ENCODE measurements at places on chromosomes 1 and 21.
A peak's percentile ranks its signal among the peaks of the same experiment; 100 is the strongest.

- no peak for DNase-seq
These were observed 20.4 kb downstream of the USP33 start for GRCh38 chr1:77739235-77739634.

GRCh38 chr1:206058927-206059292, 5.9 kb downstream of the RHEX start:
- DNase-seq = no peak

DNA sequence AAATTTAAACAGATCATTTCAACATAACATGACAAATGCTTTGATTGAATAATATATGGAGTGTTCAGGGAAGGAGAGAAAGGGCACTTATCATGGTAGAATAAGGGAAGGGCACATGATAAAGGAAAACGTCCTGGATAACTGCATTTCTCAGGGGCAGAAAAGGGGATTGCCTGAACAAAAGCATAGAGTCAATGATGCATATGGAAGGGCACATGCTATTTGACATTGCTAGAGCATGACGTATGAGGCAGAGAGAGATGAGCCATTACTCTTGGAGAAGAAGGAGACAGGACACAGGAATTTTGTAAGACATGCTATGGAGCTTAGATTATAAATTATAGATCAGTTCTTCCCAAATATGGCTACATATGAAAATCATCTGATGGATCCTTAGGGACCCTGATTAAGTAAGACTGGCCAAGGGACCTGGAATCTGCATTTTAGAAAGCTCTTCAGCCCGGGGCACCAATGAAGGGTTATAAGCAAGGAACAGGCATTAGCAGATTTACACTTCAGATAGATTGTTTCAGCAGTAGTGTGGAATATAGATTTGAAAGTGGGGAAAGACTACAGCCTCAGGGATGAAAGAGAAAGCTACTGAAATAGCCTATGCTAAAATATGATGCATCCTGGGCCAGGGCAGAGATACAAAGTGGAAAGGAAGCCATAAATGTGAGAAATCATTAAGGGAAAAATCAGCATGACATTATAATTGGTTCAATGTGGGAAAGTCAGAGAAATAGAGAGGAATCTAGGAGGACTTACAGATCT, 21.3 kb downstream of the FMO2 start:
- DNase-seq = no peak

DNA sequence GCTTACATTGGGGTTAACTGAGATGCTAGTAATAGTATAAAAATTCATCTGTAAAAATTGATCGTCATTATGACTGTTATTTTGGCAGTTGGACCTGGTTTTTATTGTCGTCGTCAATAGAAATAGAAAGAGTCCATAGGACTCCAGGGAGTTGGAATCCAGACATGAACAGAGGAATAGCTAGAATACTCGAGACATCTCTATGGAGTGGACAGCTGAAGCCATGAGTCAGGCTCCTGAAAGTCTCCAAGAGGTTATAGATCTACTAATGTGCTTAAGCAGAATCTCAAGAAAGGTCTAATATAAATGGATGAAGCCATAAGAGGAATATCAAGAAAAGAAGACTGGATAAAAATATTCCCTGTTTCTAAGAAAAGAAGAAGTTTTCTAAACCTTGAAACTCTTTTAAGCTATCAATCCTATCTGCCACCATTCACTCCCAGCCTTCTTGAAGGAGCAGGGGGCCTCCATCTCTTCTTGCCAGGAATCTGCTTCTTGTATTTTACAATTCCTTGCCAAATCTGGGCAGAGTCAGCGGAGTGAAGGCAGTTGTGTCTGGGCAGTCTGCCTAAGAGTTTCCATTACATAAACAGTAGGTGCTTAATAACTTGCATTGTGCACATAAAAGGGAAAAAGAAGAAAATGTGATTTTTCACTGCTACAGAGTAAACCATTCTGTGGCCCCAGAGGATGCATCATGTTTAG, 163.3 kb downstream of the ST6GALNAC5 start:
- DNase-seq = peak; percentile 32

DNA sequence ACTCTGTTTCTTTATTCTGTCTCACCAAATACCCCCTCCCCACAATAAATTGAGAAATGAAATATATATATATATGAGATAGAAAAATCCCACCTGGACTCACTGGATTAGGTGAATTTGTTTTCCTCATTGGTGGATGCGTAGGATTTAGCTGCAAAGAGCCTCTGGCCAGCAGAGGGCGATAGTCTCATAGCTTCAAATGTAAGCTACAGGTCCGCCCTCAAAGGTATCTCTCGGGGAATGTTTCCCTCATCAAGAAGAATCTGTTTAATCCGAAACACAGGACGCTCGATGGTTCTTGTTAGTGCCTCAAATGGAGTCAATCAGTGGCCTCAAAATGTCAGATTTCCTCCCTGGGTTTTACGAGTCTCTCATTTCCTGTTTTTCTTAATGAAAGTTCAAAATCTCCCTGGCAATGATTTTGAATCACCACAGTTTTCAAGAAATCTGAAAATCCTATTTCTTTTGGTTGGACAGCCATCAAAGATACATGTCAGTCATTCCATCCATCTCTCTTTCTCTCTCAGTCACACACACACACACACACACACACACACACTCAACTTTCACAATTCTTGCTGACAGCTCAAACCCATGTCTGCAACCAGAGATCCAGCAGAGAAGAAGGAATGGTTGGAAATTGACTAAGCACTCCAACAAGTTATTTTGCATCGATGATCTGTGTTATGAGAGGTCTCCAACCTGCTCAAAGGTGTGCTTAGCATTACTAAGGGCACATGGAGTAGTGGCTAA, 13.9 kb upstream of the CAMK1G start:
- DNase-seq = peak; percentile 84

Measured in NCI-H69 (cell line).